Endothelial cell of umbilical vein (primary cell): ENCODE measurements at places on chromosomes 6 and 20. TPM values are rescaled to one million over a fixed set of nuclear protein-coding genes. Genes with fewer than 3 reads are reported as not detected.

DNA sequence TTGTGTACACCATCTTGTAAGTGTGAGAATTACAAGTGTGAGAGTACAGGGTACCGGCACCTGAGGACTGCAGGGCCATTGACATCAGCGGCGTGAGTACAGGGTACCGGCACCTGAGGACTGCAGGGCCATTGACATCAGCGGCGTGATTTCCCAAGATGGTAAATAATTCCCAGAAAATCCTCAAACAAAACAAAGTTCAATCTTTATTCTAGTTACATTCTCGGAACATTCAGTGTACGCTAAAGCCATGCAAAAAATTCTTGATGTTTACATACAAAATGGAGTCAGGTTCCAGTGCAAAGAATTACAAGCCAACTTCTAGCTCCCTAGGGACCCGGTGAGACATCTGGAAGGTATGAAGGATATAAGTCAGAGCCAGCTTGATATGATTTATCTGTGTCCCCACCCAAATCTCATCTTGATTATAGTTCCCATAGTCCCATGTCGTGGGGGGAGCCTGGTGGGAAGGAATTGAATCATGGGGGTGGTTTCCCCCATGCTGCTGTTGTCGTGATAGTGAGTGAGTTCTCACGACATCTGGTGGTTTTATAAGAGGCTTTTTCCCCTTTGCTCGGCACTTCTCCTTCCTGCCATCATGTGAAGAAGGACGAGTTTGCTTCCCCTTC lies 172.7 kb downstream of the TTLL2 start:
- H3K4me1 ChIP-seq, result no peaks in the 10 kb centered on the region
- no peak overlapping the region for H3K4me3 ChIP-seq
- no peak overlapping the region for H3K27ac ChIP-seq

The SLC22A3 gene
- not detected in 2 replicates for total RNA-seq

GRCh38 chr6:11434565-11435326 lies 102.8 kb upstream of the TMEM170B start:
- no peak for DNase-seq
- no peaks in the 10 kb centered on the region for H3K27me3 ChIP-seq
- H3K27ac ChIP-seq, result no peak overlapping the region
- H3K4me1 ChIP-seq, result peaks cover 35% of the 10 kb centered on the region
- no peaks in the 10 kb centered on the region for H3K36me3 ChIP-seq
- no peak overlapping the region for H3K4me3 ChIP-seq

DNA sequence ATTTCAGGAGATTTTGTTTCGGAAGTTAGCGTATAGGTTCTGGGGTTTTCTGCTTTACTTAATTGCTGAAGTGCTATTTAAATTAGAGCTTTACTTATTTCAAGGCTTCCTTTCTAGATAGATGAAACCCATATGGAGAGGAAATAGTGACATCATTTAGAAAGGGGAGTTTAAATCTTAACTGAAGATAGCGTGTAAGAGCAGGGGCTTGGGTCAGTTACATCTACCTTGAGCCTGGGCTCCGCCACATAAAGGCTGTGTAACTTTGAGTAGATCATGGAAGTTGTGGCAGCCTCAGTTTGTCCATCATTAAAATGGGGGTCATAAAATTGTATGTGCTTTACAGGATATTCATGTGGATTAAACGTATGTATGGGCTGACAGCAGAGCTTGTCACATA lies 4.7 kb downstream of the CDS2 start:
- H3K36me3 ChIP-seq, result no peaks in the 10 kb centered on the region
- H3K27me3 ChIP-seq, result no peaks in the 10 kb centered on the region
- H3K4me1 ChIP-seq, result peaks cover 7% of the 10 kb centered on the region
- H3K27ac ChIP-seq, result no peak overlapping the region
- DNase-seq, result no peak
- no peak overlapping the region for H3K4me3 ChIP-seq

DNA sequence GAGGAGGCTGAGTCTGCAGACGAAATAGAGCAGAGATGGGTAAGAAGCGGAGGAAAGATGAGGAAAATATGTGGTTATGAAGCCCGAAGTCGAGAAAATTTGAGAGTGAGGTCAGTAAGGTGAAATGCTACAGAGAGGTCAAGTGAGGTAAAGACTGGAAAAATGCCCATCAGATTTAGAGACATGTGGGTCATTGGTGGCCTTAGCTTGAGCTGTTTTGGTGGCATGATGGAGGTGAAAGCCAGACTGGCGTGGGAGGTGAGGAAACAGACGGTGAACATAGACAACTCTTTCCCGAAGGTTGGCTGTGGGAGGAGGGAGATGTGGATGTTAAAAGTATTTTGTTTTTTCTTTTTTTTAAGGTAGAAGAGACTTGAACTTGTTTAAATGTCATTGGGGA lies 9.4 kb downstream of the ARFGEF2 start:
- H3K27ac ChIP-seq, result peak overlapping the region; percentile 92
- DNase-seq, result peak; percentile 29
- H3K36me3 ChIP-seq, result no peaks in the 10 kb centered on the region
- H3K4me1 ChIP-seq, result peaks cover 47% of the 10 kb centered on the region
- no peak overlapping the region for H3K4me3 ChIP-seq

DNA sequence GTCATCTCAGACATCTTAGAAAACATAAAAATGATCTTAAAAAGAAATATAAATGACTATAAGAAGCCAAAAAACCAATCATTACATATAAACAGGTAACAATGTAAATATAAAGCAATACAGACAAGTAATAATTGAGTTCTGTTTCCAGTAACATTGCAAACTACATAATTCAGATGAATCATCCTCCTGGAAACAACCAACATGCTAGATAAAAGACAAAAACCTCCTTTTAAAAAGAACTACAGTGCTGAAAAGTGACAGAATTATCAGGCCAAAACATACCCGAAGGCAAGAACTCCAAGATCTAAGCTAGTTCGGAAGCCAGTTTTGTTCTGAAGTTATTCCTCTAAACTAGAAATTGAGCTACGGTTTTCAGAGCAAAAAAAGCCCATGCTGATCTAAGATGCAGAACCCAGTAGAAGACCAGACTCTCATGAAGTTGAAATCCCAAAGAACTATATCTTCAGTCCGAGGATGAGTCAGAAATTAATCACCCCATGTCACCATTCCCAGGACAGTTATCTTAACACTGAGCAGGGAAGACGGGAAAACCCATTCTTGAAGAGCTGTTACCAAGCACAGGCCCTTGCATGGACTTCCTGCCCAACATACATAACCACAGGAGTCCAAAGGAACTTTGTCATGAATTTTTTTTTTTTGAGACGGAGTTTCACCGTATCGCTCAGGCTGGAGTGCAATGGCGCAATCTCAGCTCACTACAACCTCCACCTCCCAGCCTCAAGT lies 9.8 kb downstream of the PGM3 start:
- H3K27me3 ChIP-seq, result no peaks in the 10 kb centered on the region
- no peak overlapping the region for H3K4me3 ChIP-seq
- DNase-seq, result no peak

DNA sequence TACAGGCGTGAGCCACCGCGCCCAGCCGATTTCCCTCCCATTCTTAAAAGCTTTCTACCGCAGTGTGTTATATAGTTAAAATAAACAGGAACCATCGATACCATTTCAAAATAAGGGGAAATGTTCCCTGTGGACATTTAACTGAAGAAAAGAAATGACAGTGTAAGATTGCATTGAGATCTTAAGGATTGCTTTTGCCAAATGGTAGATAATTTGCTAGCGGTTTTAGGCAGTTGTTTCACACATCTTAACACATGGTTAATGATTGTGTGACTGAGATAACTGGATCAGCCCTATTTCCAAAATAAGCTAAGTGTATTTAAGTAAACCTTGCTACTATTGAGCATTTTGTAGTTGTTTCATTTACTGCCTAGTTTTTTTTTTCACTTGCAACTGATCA lies 15.6 kb downstream of the STX16 start:
- H3K36me3 ChIP-seq, result peaks cover 21% of the 10 kb centered on the region
- H3K4me1 ChIP-seq, result peaks cover 6% of the 10 kb centered on the region
- DNase-seq, result no peak

DNA sequence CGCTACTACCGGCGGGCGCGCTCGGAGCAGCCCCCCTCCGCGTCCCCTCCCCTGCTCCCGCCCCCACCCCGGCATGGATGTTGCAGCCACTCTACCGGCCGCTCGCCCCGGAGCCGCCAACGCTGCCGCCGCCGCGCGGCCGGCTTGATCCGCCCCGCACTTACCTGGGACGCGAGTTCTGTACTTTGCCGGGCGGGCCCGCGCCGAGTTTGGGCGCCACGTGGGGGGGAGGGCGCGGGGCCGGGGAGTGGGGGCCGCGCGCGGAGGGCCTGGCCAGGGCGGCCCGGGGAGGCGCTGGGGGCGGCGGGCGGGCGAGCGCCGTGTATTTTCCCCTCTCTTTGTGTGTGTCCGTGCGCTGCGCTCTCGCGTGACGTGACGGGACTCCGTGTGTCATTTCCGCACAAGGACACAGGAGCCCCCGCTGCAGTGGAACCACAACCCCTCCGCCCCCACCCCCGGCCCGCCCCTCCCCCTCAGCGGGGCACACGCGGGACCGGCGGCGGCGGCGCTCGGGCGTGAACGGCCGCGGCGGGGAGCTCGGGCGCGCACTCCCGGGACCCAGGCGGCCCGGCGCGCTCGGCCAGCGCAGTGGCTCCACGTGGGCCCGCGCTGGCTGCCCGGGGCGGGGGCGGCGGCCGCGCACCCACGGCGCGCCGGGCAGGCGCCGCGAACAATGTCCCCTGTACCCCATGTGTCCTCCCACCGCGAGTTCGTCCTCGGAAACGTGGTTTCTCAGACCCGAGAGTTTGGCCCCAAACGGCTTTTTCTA lies at the start of gene BEND3:
Gene BEND3, minus strand, starts transcription at position 590 of the 769 bp plus-strand sequence. CDS start 16,230 bp downstream, outside the sequence.
- peaks cover 17% of the 10 kb centered on the region for H3K4me1 ChIP-seq
- no peak for DNase-seq
- peaks cover 9% of the 10 kb centered on the region for H3K27me3 ChIP-seq
- no peak within 1 kb of the TSS for H3K27ac ChIP-seq
- H3K36me3 ChIP-seq, result no peaks in the 10 kb centered on the region
- peak within 1 kb of the TSS; percentile 78 for H3K4me3 ChIP-seq

The TSBP1 gene
- not detected in 2 replicates for total RNA-seq

GRCh38 chr6:18577491-18577890 lies 190.3 kb downstream of the RNF144B start:
- H3K36me3 ChIP-seq, result no peaks in the 10 kb centered on the region
- no peaks in the 10 kb centered on the region for H3K4me1 ChIP-seq

GRCh38 chr6:147653631-147654030 lies 145.1 kb downstream of the SAMD5 start:
- peaks cover 3% of the 10 kb centered on the region for H3K4me1 ChIP-seq
- no peak overlapping the region for H3K4me3 ChIP-seq
- no peaks in the 10 kb centered on the region for H3K36me3 ChIP-seq
- H3K27me3 ChIP-seq, result no peaks in the 10 kb centered on the region
- H3K27ac ChIP-seq, result no peak overlapping the region
- no peak for DNase-seq

DNA sequence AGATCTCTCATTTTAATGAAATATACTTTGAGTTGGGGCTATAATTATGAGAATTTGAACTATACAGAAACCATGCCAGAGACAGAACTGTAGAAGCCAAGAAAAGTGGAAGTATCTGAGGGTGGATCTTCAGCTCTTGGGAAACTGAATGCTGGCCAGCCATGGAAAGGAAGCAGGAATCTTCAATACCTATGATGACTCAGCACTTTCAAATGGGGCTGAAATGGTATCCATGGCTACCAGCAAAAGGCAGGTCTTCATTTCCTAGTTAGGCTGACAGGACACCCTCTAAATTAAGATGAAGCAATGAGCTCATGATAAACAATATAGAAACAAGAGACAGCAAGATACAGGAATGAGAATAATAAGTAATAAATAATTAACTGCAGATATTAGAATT lies 171.3 kb downstream of the COL21A1 start:
- no peaks in the 10 kb centered on the region for H3K4me1 ChIP-seq
- no peak overlapping the region for H3K4me3 ChIP-seq
- DNase-seq, result no peak
- H3K27ac ChIP-seq, result no peak overlapping the region

The RAET1L gene
- total RNA-seq, result not detected in 2 replicates

GRCh38 chr6:92023410-92023966 lies 1395.9 kb downstream of the EPHA7 start:
- H3K27ac ChIP-seq, result no peak overlapping the region
- H3K4me1 ChIP-seq, result no peaks in the 10 kb centered on the region
- no peak overlapping the region for H3K4me3 ChIP-seq
- no peak for DNase-seq

GRCh38 chr6:122717350-122717749 lies 62.2 kb upstream of the FABP7 start:
- H3K4me3 ChIP-seq, result no peak overlapping the region
- H3K4me1 ChIP-seq, result no peaks in the 10 kb centered on the region
- H3K36me3 ChIP-seq, result no peaks in the 10 kb centered on the region
- peaks cover 3% of the 10 kb centered on the region for H3K27me3 ChIP-seq

DNA sequence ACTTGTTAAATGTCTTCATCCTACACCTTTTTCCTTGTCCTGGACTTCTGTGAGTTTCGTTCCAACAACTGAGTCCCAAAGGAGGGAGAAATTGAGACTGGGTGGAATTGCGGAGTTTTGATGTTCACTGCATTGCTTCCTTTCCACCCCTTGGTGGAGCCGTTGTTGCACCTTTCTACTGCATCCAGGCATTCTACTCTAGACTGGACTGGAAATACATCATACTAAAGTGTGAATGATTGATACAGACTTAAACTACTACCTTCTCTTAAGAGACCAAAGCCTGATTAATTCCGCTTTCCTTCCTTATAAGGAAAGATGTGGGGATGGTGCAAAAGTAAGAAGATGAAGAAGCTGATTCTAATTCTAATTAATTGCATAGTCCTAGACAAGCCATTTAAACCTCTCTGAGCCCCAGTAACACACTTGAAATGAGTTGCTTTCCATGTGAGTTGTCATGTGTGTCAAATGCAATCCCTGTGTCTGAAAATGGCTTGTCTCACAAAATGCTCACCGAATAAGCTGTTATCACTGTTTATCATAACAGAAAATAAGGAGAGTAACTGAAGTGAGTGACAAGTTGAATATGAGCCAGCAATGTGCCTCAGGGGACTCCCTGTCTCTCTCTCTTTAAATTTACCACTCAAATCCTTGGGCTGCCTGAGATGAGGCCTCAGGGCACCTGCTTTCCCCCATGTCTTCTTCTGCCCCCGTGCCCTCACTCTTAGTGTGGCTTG lies 338.3 kb upstream of the CHD6 start:
- no peak overlapping the region for H3K27ac ChIP-seq
- no peak overlapping the region for H3K4me3 ChIP-seq
- DNase-seq, result peak; percentile 31
- no peaks in the 10 kb centered on the region for H3K4me1 ChIP-seq
- no peaks in the 10 kb centered on the region for H3K36me3 ChIP-seq

DNA sequence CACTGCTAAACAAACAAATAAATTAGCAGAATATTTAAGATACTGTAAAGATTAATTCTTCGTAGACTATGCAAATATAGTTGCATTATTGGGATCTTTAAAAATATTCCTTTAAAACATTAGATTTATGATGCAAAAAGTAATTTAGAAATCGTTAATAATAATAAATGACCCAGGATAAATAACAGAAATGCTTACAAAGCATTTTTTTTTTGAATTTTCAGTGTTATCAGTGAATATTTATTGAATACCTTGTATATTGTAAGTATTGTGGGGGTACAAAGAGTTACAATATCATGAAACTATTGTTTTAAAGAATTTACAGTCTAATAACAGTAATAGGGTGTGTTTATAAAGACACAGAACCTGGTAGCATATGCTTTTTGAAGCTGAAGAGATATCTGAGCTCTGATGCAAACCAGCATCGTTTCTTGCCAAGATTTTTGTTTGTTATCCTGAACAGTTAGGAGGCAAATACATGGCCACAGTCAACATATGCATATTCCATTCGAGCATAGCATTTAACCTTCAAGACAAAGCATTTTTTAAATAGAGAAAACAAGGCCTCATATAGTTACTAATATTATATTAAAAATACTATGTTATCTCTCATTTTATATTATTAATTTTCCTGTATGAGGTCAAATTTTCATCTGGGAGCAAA lies 487.2 kb downstream of the PHF3 start:
- no peaks in the 10 kb centered on the region for H3K4me1 ChIP-seq
- no peak for DNase-seq
- H3K36me3 ChIP-seq, result no peaks in the 10 kb centered on the region
- no peaks in the 10 kb centered on the region for H3K27me3 ChIP-seq
- no peak overlapping the region for H3K27ac ChIP-seq
- no peak overlapping the region for H3K4me3 ChIP-seq

The SCUBE3 gene
- 0.62 and 1.5 TPM in 2 replicates for total RNA-seq

The LY6G6C gene
- 0.35 TPM in 1 of 2 replicates, not detected in the other for total RNA-seq
